Spleen (tissue), 13 donors: ENCODE measurements at places on chromosomes 4 and X. TPM values are rescaled to one million over a fixed set of nuclear protein-coding genes. Genes with fewer than 3 reads are reported as not detected.

DNA sequence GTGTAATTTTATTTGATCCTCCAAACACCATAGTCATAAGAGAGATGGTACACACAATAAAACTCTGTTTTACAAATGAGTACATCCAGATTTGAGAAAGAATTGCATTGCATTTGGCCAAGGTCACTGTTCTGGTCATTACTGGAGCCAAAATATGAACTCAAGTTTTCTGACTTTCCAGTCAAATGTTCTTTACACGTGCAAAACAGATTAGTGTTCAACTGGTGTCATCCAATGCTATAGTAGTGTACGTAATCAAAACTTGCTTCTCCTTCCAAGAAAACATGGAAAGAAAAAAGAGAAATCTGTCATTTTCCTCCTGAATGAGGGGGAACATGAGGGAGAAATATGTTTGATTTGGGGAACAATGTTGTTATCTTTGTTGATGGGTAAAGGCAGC is 291.9 kb downstream of the NAF1 start:
- H3K27ac ChIP-seq, result no peak overlapping the region
- no peak overlapping the region for H3K4me3 ChIP-seq
- no peaks in the 10 kb centered on the region for H3K27me3 ChIP-seq
- no peaks in the 10 kb centered on the region for H3K4me1 ChIP-seq
- no peaks in the 10 kb centered on the region for H3K36me3 ChIP-seq

GRCh38 chr4:898869-899555 is 33.1 kb downstream of the GAK start:
- H3K4me3 ChIP-seq, result no peak overlapping the region
- no peaks in the 10 kb centered on the region for H3K27me3 ChIP-seq
- no peak for DNase-seq
- peaks cover 70% of the 10 kb centered on the region for H3K36me3 ChIP-seq

DNA sequence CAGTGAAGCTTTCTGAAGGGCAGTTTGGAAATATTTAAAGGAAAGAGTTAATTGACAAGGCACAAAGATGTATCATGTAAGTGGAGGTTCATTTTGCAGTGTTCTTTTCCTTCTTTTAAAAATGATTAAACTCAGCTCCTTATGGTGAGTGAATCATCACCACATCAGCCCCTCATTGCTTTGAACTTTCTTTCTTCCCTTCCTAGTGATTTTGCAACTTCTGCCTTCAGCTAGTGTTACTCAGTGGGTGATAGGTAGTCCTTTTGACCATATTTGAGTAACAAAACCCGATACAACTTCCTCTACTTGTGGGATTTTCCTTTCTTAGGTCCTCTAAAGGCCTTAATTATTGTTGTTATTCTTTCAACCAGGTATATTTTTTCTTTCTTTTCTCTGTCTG is 8.2 kb downstream of the ZCCHC4 start:
- H3K4me1 ChIP-seq, result no peaks in the 10 kb centered on the region
- no peak overlapping the region for H3K27ac ChIP-seq
- no peaks in the 10 kb centered on the region for H3K36me3 ChIP-seq

The GUCY1B1 gene
- 6.1 TPM for polyA plus RNA-seq

The CFP gene
- polyA plus RNA-seq, result 57.5 TPM

The MAGEA8 gene
- polyA plus RNA-seq, result not detected

The GAGE12J gene
- not detected for polyA plus RNA-seq
